ENCODE measurements at places on chromosomes 7 and 10.

- no peak for DNase-seq
These were observed 190.5 kb downstream of the HECW1 start for GRCh38 chr7:43302773-43303460.

DNA sequence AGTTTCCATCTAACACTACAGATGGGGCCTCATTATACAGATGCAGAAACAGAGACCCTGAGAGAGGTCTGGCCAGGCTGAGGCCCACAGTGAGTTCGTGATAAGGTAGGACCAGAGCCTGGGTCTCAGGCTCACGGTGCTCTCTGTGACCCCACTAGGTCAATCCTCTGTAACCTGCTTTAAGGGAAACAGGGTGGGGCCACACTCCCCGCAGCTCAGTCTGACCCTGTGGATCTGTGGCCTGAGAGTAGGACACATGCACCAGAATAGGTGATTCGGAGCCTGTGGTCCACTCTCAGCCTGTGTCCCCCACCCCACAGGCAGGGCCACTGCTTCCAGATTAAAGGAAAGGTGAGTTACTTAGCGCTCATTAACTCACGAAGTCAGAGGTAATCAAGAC is 137.8 kb upstream of the FAM20C start:
- no peak for DNase-seq

GRCh38 chr7:113289140-113289740 is 170.9 kb upstream of the SMIM30 start:
- DNase-seq, result no peak

DNA sequence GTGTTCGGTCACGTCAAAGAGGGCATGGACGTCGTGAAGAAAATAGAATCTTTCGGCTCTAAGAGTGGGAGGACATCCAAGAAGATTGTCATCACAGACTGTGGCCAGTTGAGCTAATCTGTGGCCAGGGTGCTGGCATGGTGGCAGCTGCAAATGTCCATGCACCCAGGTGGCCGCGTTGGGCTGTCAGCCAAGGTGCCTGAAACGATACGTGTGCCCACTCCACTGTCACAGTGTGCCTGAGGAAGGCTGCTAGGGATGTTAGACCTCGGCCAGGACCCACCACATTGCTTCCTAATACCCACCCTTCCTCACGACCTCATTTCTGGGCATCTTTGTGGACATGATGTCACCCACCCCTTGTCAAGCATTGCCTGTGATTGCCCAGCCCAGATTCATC is 6.5 kb downstream of the PPIF start:
- DNase-seq, result no peak

GRCh38 chr10:123576706-123577105 is 89.4 kb upstream of the GPR26 start:
- DNase-seq, result no peak

DNA sequence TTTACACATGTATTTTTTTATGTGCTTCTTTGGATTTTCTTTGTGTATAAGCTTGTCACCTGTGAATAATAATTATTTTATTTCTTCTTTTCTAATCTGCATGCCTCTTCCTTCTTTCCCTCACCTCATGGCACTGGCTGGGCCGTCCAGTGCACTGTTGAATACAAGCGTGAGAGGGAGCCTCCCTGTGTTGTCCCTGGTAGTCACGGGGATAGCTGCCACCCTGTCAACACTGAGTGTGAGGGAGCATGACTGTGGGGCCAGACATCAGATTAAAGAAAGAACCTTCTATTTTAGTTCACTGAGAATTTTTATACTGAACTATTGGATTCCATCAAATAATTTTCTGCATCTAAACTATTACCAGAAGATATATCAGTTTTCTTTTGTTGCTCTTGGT is 187.9 kb downstream of the CDC14C start:
- no peak for DNase-seq

DNA sequence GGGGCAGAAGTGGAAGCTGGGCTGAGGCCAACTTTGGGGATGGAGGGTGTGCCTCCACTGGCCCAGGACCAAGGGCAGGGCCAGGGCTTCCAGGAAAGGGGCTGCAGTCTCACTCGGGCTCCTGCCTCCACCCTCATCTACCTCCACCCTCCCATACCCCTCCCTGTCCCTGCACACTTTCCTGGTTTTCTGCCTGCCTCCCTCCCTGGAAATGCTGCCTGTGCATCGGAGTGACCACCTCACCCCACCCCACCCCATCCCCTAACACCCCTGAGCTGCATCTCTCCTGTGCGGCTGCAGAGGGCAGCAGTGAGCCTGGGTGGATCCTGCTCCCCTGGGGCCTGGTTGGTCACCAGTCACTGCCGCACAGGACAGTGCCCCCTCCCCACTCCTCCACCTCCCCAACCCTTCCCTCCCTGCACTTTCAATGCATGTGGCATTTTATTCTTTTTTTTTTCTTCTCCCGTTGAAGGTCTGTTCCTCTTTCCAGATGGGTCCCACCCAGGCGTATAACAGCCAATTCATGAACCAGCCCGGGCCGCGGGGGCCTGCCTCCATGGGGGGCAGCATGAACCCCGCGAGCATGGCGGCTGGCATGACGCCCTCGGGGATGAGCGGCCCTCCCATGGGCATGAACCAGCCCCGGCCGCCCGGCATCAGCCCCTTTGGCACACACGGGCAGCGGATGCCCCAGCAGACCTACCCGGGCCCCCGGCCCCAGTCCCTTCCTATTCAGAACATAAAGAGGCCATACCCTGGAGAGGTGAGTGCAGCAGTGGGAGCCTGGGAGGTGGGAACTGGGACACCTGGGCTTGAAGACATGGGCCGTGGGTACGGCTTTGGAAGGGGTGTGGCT is 54.1 kb upstream of the PPIF start:
- no peak for DNase-seq

DNA sequence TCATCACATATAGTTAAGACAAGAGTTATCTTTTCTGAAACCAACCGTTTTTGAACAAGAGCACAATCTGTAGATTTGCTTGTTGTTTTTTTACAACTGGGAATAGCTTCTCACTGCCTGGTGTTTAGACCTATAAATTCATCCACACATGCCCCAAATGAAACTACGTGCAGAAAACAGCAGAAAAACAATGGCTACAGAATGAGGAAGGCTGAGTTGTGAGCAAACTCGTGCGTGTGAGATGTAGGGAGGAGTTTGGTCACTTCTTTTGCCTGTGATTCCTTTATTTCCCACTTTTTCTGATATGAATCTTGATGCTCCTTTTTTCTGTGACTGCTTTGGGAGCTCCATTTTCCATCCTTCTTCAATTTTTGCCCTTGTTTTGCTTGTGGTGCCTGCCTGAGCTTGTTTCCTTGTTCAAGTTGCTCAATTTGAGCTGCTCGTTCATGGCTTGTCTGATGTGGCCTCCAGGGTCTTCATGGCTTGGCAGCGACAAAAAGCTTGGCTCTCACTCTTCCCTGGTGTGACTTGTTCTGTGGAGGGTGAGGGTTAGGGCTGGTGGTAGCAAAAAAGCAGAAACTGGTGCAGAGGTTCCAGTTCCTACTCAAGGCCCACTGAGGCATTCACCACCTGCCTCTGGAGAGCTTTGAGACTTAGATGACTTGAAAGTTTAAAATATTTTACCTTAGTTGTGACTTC is 76.9 kb downstream of the ZNF365 start:
- DNase-seq, result no peak

DNA sequence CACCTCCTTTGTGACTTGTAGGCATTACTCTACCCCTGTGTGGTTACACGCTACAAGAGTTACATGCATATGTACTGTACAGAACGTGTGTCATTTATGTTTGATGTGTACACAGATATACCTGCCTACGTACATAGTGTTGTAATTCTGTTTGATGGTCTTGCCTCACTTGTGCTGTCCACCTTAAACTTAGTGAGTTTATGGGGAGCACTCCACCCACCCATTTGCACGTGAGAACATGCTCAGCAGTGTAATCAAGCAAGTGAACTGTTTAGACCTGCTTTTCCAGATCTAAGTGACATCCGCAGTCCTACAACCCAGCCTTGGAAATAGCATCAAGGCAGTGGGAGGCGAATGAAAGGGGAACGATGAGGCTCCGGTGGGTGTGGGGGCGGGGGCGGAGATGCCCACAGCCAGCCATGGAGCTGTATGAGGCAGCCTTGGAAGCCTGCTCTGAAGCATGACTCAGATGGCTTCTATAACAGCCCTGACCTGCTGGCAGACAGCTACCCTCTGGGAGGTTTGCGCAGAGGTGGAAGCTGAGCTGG is 52.1 kb downstream of the SUFU start:
- DNase-seq, result peak; percentile 52

- DNase-seq, result peak; percentile 61
These were observed 38.8 kb upstream of the ANTXRL start for GRCh38 chr10:46247808-46248569.

- DNase-seq, result no peak
These were observed 295.9 kb downstream of the GATA3 start for GRCh38 chr10:8350250-8350967.

GRCh38 chr10:79386637-79387465 is 39.6 kb downstream of the PPIF start:
- peak; percentile 70 for DNase-seq

DNA sequence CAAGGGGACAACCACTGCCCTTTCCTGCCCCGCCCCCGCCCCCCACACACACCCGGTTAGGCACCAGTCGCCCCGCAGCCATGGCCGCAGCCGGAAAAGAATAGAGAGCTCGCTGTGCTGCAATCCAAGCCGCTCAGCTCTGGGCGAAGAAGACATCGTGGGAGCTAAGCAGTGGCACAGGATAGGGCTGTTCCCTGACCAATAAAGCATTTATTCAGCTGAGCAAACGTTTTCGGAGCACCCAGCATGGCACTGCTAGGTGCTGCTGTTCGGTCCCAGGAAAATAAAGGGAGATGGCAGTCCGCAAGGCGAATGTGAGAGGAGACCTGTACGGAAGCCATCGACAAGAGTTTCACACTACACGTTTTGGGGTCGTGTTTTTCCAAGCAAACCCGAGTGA is 18.3 kb downstream of the SKIDA1 start:
- no peak for DNase-seq

GRCh38 chr10:75378379-75378778 is 23.2 kb downstream of the ZNF503 start:
- no peak for DNase-seq

DNA sequence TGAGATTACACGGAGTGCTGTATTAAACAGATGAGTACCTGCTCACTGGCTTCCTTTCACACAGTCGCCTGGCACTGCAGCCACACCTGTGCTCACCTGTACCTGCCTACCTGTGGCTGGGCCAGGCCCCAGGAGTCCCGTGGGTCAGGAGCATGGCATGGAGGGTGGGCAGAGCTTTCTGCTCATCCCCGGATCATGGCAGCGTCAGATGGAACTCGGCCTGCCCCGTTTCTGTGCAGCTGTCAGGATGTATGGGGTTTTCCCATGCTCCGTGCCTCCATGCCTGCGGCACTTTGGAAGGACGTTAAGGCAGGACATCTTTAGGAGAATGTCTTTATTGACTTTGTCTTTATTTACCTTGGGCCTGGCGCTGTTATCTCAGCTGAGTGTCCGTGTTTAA is 112.2 kb downstream of the MGMT start:
- DNase-seq, result no peak

DNA sequence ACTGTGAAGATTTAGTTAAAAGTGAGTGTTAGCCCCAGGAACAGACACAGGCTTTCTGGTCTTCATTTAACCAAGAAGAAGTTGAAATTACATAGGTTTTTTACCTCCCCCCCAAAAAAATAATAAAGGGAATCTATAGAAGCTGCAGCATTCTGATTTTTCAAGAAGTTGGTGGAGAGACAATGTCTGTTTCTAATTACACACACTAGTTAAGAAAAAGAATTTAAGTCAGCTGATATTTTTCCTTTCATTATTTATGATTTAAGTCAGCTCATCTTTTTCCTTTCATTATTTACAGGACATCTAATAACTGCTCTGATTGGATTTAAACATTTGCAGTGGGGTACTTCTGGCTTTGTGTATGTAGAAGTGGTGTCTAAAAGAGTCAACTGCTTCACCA is 201.4 kb upstream of the NRP1 start:
- no peak for DNase-seq

- no peak for DNase-seq
These were observed 46.1 kb downstream of the TNPO3 start for GRCh38 chr7:129008645-129009414.

GRCh38 chr10:85926986-85927385 is 439.6 kb downstream of the GRID1 start:
- no peak for DNase-seq

DNA sequence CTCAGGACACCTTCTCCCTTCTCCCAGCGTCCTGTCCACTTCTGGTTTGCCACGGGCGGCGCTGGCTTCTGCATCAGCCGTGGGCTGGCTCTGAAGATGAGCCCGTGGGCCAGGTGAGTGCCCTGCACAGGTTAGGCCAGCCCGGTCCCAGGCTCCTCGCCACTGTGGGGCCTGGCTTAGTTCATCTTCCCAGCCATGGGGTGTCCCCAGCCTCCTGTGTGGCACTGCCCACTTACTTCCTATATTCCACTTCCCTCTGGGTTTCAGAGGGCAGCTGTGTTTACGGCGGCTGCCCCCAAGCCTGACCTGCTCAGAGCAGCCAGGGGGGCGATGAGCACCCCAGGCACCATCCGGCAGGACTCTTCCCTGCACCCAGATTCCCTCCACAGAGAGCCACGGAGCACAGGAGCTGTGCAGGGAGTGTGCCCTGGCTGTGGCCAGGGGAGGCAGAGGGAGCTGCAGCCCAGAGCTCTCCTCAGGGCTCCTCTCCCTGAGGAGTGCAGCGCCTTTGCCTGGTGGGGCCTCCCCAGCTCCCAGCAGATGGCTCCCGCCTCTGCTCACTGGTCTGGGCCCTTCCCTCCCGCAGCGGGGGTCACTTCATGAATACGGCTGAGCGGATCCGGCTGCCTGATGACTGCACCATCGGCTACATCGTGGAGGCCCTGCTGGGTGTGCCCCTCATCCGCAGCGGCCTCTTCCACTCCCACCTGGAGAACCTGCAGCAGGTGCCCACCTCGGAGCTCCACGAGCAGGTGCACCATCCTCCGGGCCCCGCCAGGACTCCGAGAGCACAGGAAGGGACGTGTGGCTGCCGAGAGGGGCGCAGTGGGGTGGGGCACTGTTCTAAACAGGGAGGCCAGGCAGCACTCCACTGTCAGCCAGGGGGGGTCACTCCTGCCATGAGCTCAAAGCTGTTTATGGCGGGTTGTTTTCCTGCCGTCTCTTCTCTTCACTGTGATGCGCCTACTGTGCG is 6.4 kb downstream of the LFNG start:
- DNase-seq, result no peak

- no peak for DNase-seq
These were observed 490.8 kb downstream of the TNS3 start for GRCh38 chr7:47091141-47091540.

GRCh38 chr7:130918129-130919052 is 184.4 kb upstream of the KLF14 start:
- DNase-seq, result no peak
